ENCODE measurements at places on chromosomes 7 and 10.

DNA sequence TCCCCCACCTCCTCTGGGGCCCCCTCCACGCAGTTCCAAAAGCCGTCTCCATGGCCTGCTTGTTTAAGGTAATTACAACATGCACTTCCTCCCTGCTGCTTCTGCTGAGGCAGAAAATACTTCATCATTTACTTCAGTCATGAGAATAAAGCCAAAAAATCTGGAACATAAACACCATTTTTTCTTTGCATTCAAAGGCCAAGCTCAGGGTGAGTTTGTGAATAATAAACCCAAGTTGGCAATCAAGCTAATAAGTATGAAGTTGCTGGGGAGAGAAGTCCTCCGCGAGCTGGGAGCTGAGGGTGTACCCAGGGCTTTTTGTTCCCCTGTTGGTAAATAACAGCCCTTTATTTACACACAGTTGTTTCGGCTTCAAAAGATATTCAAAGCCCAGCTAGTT is 70.5 kb downstream of the FAM204A start:
- no peak for DNase-seq

DNA sequence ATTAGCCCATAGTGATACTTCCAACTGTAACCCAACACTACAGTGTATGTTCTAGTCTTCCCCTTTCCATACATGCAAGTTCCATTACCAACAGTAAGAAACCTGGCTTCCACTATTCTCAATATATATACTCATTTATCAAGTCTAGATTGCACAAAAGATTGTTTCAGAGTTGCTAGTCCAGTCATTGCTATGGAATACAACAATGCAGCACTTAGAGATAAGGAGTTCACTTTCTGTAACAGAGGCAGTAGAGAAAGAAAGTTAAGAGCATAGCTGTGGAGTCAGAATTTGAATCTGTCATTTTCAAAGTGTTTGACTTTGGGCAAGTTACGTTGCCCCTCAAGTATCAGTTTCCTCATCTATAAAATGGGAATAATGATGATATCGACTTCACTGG is 90.1 kb downstream of the RTKN2 start:
- DNase-seq = no peak

DNA sequence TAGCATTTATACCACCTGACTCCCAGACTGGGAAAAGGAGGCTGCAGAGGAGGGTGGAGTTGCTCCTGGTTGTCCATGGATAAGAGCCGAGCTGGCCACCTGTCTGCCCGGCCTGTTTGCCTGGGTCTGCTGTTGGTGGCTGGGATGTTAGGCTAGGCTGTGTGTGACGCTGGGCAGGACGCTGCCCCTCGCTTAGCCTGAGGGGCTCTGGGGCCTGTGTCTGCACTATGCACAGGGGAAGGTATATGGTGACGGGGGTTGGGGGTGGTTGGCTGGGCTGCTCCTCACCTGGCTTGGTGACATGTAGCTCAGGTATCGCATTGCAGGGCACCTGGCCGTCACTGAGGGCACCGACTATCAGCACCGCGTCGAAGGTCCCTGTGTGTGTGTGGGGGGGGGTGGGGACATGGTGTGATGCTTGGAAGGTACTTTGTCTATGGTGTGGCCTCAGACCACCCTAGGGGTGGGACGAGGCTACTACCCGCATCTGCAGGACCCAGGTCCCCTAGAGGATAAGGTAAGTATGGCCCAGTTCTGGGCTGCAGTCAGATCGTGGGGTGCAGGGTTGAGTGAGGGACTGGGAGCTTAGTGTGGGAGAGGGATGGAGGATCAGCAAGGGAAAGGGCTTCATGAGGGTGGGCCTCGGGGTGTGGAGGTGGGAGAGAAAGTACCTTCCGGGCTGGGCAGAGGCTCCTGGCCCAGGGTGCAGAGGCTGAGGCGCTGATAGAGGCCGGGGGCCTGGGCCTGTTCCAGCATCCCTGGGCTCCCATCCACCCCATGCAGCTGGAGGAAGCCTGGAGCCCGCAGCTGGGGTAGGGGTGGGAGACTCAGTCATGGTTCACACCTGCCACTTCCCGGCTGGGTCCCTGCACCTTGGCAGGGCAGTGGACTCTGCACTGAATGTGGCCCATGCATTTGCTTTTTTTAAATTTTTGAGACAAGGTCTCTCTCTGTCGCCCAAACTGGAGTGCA is 2.3 kb downstream of the METTL27 start:
- DNase-seq = no peak

- DNase-seq = no peak
Measured at GRCh38 chr7:124364283-124364682, 331.4 kb upstream of the TMEM229A start.

GRCh38 chr10:132503581-132504421 is 33.8 kb upstream of the INPP5A start:
- no peak for DNase-seq

All from activated CD8-positive, alpha-beta memory T cell treated with anti-CD3 and anti-CD28 coated beads, Interleukin-2, amount 50 U/mL, for 4 hours (primary cell).